Stimulated activated CD4-positive, alpha-beta T cell treated with anti-CD3 and anti-CD28 coated beads, TNF-alpha, amount 100 ng/mL, for 24 hours (primary cell): ENCODE measurements at places on chromosomes 3 and 15.

GRCh38 chr3:48129921-48130320 is 58.3 kb downstream of the CDC25A start:
- DNase-seq, result no peak

DNA sequence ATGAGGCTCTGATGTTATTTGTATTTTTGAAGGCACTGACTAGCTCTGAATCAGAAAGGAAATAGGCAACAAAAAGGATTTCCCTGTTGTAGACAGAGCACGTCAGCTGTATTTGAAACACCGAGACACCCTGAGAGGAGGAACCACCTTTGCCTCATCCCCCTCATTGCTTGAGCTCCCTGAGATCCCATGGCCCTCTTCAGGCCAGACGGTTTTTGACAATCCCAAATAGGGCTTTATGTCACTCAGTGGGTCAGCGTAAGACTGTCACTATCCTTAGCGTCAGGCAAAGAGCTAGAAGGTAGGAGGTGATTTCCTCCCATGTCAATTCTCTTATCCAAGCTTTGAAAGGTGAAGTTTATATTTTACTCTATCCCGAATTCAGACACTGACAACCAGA is 254.3 kb downstream of the ZNF621 start:
- DNase-seq, result no peak

- DNase-seq, result no peak
Observed at GRCh38 chr3:102018551-102018950, 169.2 kb downstream of the NFKBIZ start.

DNA sequence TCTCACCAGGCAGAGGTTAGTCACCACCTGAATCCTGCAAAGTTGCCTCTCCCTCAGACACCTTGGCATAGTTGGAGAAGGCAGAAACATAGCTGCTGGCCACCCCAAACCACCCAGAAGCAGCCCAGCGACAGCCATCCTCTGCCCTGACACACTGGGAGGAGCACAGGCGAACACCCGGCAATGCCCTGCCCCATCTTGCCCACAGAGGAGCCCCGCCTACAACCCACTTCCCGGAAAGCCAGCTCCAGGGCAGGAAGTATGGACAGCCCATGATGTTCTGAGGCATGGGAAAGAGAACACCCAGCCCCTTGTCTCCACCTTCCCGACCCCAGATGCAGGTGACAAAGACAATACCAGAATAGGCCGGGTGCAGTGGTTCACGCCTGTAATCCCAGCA is 12.6 kb upstream of the SHISA5 start:
- no peak for DNase-seq

DNA sequence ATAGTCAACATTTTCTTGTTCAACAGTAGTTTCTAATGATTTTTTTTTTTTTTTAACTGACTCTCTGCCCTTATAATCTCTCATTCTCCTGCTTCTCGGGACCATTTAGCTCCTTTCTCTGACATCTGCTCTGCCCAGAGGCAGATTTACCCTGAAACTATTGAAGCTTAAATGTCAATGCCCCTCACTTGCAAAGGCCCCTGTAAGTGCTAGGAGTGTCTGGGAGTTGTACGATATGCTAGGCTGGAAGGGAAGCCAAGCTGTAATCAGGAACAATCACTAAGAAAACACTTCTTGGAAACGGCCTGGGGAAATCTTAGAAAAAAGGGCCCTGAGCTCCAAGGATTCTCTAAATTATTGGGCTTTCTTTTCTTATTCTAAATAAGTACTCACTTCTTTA is 5.8 kb upstream of the PLOD2 start:
- DNase-seq, result no peak

DNA sequence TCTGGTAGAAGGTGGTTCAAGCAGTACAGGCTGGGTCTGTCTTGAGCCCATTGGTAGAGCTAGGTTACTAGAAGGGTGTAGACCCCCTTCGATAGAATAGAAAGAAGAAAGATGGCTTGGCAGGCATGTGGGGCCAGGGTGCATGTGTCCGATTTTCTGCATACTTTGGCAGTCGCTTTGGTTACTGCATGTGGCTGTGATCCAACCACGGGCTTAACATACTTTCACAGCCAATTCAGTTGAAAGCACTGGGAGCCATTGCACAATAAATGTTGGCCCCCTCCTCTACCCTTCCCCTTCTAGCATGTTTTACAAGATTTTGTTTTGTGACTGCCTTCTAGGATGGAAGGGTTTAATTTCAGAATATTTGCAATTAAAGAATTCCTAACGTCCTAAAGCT is 7.2 kb downstream of the ARID3B start:
- no peak for DNase-seq

DNA sequence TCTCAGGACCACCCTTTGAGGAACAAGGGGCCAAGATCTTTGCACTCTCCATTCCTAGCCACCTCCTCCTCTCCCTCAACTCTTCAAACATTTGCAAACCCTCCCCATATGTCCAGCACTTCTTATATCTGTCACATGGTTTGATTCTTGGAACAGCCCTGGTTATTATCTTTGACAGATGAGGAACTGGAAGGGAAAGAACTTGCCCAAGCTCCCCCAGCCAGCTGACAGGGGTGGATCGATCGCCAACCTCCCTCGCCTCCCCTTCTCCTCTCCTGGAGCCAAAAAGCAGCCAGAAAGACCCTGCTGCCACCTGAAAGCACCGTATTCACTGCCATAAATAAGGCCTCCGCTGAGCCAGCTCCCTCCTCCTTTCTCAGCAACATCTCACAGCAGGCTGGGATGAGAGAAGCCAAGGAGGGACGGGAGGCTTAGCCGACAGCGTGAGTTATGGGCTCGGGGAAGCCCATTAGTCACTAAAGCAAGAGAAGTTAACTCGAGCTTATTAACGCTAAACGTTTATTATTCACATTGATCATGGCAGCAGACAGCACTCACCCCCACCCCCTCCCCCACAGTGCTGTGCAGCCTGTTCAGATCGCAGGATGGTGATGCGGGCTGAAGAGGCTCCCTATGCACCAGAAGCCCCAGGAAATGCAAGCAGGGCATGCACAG is 22.2 kb upstream of the FGD5 start:
- DNase-seq, result no peak

GRCh38 chr3:38562467-38562925 is 66.4 kb downstream of the EXOG start:
- no peak for DNase-seq

- no peak for DNase-seq
Observed at GRCh38 chr3:57896691-57897090, 111.5 kb upstream of the FLNB start.

DNA sequence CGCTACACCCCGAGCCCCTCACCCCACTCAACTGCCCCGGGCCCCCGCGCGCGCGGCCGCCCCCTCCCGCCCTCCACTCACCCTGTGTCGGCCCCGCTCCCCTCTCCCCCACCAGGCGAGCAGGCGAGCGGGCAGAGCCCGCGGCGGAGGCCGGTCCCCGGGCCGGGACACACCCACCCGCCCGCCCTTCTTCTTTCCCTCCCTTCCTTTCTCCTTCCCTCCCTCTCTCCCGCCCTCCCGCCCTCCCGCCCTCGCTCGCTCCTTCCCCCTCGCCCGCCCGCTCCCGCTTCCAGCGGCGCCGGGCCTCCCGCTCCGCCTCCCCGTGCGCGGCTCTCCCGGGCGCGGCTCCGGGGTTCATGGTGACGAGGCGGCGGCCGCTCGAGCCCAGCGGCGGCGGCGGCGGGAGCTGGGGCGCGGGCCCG is at the start of gene CTDSPL:
Gene CTDSPL, plus strand, starts transcription at position 261 of the 422 bp plus-strand sequence. CDS start 320 bp downstream, outside the sequence.
- no peak for DNase-seq

GRCh38 chr3:163983940-163984339 is 1094.4 kb downstream of the SI start:
- DNase-seq, result no peak

DNA sequence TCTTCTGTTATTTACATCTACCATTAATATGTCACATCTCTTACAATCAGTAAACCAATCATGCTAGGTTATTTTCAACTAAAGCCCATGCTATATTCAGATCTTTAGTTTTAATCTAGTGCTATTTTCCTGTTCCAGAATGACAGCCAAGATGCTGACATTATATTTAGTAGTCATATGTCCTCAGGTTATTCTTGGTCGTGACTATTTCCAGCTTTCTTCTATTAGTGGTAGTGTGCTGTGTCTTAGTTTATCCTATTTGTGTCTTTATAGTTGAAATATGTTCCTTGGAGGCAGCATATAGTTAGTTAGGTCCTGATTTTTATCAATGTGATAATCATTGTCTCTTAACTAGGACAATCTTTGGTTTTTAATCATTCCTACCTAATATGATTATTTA is 566.5 kb downstream of the CADM2 start:
- no peak for DNase-seq

DNA sequence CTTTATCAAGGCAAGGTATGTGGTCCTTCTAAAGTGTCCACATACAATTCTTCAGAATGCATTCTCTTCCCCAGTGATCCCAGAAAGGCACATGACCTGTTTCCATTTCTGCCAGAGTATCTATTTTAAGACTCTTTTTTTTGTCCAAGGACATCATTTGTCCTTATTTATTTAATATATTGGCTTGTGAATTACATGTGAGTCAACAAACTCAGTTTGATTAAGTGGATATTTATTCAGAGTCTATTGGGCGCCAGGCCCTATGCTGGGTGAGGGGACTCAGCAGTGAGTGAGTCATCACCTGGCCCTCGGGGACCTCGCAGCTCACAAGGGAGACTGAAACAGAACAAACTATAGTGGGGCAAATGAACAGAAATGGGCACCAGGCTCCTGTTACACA is 136.8 kb downstream of the SNRK start:
- no peak for DNase-seq

- no peak for DNase-seq
Observed at GRCh38 chr3:152356870-152357276, 88.1 kb downstream of the MBNL1 start.
